Coronary artery (tissue), 2 donors: ENCODE measurements at places on chromosomes 13 and 19.

- no peak for DNase-seq
Measured at GRCh38 chr13:20960663-20961309, 58.2 kb upstream of the XPO4 start.

DNA sequence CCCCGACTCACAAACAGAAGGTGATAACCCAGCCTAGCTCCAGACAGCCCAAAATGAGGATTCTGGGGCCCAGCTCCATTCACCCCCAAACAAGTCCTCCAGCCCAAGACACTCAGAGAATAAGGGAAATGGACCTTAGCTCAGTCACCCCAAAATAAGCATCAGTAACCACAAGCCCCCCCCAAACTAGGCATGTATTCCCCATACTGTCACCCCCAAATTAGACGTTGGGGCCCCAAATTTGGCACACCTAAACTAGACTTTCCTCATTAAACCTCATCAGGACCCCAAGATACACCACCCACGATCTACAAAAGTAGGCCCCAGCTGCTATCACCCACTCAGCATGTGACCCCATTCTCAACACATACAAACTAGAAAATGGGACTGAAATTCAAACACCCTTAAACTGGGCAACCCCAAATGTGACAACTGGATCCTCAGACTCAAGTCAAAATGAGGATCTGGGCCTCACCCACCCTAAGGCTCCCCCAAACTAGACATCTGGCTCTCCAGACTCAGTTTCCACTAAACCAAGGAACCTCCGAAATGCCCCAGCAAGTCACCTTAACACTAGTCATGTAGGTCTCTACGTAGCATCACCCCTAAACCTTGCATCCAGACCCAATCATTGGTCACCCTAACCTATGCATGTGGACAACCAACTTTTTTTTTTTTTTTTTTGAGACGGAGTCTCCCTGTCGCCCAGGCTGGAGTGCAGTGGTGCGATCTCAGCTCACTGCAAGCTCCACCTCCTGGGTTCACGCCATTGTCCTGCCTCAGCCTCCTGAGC, 13.4 kb upstream of the ERFL start:
- DNase-seq: no peak

GRCh38 chr19:50808856-50809255, 14.7 kb downstream of the KLK1 start:
- DNase-seq: no peak

GRCh38 chr13:80577926-80578670, 237.2 kb upstream of the SPRY2 start:
- no peak for DNase-seq

DNA sequence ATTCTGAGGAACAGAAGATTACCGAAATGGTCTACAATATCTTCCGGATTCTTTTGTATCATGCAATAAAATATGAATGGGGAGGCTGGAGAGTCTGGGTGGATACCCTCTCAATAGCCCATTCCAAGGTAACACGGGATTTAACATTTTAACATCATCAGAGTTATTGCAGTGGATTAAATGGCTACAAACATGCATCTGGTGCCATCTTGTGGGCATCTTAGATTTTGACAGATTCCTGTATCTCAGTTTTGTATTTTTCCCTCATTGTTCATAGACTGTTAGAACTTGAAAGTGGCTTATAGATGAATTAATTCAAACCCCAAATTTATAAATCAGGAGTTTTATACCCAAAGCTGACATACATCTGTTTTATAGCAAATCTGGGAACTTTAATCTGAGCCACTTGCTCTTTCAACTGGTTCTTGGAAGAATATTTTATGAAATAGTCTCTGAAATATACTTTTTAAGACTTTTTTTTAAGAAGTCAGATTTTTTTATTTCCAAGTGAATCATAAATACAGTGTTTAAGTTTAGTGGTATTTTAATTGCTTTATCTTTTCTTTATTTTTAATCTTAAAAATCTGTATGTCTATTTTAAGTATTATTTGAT, 215.2 kb downstream of the NBEA start:
- DNase-seq: no peak

- DNase-seq: no peak
Measured at GRCh38 chr19:43934055-43934984, 762 bp downstream of the ZNF45 start.

GRCh38 chr19:5154129-5154798, 185.4 kb downstream of the KDM4B start:
- peak; percentile 69 for DNase-seq

- no peak for DNase-seq
Measured at GRCh38 chr13:83677985-83678384, 204.3 kb downstream of the SLITRK1 start.

DNA sequence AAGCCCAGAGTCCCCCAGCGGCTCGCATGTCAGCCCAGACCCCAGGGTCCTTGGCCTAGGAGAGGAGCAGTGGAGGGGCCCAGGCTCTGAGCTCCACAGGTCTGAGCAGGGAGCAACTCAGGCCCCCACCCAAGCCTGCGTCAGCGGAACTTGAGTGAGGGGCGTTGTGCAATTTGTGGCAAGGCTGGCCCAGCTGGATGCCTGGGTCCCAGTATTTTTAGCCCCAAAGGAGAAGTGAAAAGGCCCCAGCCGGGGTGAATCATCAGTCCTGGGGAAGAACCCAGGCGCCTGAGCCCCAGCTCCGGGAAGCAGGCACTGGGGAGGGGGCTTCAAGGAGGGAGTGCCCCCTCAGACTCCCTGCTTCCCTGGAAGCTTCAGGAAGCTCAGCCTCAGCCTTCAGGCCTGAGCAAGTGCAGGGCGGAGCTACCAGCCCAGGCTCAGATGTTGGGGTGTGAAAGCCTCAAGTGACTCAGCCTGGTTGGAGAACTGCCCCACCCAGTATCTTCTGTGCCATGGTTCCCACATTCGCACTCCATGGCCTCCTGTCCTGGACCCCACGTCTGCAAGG, 7.2 kb downstream of the MED29 start:
- DNase-seq: no peak

DNA sequence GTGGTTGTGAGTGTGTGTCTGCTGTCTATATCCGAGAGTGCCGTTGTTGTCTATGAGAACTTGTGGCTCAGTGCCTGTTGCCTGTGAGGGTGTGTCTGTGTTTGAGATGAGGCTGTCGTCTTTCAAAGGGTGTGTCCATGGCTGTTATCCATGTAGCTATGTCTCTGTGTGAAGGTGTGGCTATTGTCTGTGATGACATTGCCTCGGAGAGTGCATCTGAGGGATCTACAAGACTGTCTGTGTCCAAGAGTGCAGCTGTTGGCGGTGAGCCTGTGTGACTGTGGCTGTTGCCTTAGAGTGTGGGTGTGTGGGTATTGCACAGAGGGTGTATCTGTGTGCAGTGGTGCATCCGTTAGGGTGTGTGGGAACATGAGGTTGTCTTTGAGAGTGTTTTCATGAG, 4.9 kb downstream of the NUMBL start:
- no peak for DNase-seq

GRCh38 chr19:9914001-9914314, 22.4 kb downstream of the OLFM2 start:
- DNase-seq: no peak

- no peak for DNase-seq
Measured at GRCh38 chr13:31846961-31847752, 107.8 kb downstream of the RXFP2 start.

DNA sequence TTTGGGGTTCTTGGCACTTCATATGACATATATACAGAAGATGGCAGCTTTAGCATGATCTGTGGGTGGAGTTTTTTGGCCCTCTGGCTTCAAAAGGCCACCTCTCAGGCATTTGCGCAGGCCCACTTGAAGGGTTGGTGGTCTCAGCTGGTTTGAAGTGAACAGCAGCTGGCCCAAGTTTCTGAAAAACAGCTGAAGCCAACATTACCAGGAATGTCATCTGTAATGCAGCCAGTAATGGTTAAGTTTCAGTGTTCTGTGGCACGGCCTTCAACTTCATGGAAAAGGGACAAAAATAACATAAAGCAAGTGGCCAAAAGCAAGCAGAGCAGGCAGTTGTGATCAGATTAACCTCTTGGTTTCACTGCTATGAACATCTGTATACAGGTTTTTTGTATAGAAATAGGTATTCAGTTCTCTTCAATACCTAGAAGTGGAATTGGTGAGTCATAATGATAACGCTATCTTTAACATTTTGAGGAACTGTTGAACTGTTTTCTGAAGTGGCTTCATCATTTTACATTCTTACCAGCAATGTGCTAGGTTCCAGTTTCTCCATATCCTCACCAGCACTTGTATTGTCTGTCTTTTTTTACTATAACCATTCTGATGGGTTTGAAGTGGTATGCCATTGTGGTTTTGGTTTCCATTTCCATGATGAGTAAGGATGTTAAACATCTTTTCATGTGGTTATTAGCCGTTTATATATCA, 245.4 kb downstream of the SHISA2 start:
- no peak for DNase-seq

- DNase-seq: no peak
Measured at GRCh38 chr19:36059180-36059910, 4.6 kb downstream of the WDR62 start.

- DNase-seq: no peak
Measured at GRCh38 chr13:79660361-79660760, 179.4 kb downstream of the NDFIP2 start.

DNA sequence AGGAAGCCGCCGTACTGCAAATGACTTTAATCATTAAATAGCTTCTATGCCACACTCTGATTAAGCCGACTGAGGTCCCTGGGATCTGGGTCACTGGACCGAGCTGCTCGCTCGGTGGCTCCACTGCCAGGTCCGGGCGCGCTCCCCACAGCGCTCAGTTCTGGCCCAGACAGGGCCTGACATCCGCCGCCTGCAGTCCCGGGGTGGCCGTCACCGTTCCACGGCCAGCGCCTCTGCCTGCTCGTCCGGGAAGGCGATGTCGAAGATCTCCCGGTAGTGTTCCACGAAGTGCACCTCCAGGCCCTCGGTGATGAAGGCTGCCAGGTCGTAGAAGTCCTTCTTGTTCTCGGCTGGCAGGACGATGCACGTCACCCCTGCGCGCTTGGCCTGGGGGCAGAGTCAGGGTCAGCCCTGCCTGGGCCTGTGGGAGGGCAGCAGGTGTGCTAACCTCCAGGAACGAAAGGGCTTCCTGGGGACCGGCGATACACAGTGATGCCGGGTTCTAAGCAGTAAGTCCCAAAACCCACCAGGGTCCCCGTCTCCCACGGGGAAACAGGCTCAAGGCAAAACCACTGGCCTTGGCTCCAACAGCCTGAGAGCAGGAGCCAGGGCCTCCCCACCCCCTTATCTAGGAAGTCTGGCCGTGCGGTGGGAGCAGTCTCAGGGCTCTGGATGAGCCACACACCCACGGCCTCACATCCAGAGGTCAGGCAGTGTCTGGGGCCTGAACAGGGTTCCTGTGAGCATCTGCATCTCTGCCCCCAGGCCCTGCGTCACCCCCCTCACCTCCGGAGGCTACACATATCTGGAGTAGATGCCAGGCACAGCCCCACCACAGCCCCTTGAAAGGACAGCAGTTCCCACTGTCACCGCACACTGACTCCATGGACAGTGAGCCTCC, 2.0 kb downstream of the RPL36 start:
- DNase-seq: peak; percentile 72

DNA sequence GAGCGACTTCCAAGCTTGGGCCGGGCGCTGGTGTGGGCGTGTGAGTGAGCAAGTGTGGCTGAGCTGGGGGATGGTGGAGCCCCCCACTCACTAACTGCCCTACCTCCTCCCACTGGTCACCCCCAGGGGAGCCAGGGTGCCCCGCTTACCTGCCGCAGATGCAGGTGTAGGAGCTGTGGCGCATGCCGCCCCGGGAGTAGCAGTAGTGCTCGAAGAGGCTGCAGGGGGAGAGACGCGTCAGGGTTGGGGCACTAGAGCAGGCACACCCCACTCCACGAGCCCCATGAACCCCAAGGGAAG, 39.9 kb downstream of the CEBPG start:
- DNase-seq: no peak

- peak; percentile 55 for DNase-seq
Measured at GRCh38 chr19:29326849-29327840, 114.2 kb upstream of the UQCRFS1 start.

DNA sequence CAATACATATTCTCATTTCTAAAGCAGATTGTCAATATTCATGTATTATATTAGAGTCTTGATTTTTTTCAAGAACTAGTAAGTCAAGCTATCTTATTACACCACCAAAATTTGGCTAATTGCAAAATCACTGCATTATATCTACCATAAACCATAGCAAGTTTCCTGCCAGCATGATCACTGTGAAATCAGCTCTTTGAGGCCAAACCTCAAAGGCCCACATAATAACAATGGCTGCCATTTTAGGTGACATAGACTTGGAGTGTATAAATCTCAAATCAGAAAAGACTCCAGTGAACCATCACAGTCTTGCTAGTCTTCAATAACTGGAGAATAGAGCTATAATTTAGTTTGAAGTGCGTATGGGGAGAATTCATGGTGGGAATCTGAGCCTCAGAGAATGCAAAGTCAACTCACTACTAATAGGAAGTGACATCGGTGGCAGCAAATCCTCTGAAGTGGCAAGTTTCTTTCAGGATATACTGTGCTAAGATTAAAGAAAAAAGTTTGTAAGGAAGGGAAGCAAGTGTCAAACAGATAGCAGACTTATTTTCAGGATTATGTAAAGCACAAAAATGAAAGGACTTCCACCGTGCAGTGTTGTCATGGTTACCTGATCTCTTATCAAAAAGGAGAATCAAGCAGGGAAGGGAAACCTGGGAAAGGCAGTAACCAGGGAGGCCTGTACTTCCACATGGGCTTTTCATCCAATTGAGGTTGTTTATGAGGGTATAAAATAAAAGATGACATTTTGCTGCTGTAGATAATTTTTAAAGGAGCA, 117.4 kb upstream of the FNDC3A start:
- no peak for DNase-seq

DNA sequence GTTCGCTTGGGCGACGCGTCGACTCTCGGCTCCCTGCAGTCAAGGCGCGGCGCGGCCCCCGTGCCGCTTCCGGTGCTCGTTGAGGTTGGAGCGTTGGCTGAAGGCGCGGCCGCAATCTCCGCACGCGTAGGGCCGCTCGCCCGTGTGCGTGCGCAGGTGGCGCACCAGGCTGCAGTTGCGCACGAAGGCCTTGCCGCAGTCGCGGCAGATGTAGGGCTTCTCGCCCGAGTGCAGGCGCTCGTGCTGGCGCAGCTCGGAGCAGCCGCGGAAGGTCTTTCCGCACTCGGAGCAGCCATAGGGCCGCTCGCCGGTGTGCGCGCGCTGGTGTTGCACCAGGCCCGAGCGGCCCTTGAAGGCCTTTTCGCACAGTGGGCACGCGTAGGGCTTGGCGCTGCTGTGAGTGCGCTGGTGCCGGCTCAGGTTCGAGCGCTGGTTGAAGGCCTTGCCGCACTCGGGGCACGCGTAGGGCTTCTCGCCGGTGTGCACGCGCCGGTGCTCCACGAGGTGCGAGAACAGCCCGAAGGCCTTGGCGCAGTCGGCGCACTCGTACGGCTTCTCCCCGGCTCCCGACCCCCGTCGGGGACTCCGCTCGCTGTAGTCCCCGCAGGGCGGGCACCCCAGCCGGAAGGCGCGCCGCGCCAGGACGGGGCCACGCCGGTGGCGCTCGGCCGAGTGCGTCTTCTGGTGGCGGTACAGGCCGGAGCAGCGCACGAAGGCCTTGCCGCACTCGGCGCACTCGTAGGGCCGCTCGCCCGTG, 5.3 kb upstream of the ZNF497 start:
- no peak for DNase-seq

DNA sequence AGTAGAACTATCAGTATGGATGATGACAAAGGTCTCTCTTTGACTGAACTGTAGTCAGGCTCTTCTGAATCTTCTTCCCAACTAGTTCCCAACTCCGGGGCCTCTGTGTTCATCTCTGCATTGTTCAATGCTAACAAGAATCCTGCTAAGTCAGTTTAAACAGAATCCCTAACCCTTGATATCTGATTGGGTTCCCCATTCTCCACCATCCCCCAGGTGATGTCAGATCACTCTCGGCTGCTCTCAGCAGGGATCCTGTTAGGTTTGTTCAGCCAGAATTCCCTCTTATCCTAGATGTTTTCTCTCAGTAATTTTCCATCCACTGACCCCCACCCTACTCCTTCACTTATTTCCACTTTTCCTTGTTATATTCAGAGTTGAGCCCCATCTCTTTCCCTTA, 223.6 kb downstream of the RGCC start:
- no peak for DNase-seq
